ENCODE measurements at places on chromosomes 5 and 9.

GRCh38 chr9:98039607-98040017 is 16.9 kb upstream of the NANS start:
- no peak for DNase-seq

- no peak for DNase-seq
These were observed 603 bp downstream of the DENND1A start for GRCh38 chr9:123929177-123929869.

DNA sequence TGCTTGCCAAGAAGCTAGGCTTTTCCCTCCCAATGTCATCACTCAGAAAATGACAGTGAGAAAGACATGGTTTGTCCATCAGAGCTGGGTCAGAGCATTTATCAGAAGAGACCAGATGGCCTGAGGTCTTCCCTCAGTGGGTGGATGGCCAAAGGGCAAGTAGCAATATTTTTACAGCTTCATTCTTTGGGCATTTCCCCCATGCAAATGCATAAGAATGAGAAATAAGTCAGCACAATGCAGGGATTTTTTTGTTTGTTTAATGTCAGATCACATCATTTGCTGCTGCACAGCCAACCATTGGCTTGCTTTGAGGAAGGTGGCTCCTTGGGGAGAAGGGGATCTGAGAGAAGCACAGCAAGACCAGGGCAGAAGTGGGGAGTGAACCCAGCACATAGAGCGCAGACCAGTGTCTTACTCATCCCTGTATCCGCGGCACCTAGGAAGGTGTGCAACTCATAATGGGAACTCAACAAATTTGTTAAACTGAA is 209.6 kb downstream of the SEMA6A start:
- DNase-seq = no peak

- peak; percentile 68 for DNase-seq
These were observed at the start of gene MAN2A1 for GRCh38 chr5:109689740-109690241. Gene MAN2A1 (plus strand): TSS chr5:109689927. CDS start chr5:109690418, 491 bp downstream.

- no peak for DNase-seq
These were observed 10.5 kb downstream of the PSD2 start for GRCh38 chr5:139806111-139806510.

DNA sequence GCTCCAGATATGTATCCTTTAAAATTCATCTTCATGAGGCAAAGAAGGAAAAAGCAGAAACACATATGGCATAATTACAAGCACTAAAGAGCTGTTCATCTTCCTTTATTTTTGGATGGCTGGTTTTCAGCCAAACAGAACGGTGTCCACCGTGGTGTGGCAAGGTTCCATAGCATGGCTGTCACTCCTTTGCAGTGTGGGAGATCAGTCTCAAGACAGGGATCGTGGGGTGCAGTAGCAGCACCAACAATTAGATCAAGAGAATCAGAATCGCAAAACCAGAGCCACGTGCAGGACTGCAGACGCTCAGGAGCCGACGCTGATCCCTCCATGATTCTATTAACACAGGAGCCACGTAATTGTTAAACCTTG is 79.5 kb downstream of the SEMA4D start:
- no peak for DNase-seq

DNA sequence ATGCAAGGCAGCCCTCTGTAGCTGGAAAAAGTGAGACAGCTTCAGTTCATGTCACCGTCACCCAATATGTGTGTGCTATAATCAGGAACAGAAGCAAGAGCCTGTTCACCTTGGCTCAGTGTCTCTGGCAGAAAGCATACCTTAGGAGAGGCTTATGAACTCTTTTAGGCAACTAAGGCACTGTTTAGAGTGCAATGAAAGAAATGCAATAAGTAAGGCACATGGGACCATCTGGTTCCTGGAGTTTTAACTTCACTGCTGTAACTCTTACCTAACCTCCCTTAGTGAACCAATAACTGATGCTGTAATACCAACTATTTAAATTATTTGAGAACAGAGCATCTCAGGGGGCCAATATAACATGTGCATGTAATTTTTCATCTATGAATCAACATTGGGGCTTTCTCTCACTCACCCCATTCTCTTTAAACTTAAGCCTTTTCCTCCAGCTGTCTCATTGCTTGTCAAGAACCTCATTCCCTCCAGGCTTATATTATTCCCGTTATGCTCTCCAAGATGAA is 32.4 kb downstream of the C9 start:
- DNase-seq = no peak

GRCh38 chr5:425714-426113 is 17.3 kb upstream of the EXOC3 start:
- DNase-seq = no peak

DNA sequence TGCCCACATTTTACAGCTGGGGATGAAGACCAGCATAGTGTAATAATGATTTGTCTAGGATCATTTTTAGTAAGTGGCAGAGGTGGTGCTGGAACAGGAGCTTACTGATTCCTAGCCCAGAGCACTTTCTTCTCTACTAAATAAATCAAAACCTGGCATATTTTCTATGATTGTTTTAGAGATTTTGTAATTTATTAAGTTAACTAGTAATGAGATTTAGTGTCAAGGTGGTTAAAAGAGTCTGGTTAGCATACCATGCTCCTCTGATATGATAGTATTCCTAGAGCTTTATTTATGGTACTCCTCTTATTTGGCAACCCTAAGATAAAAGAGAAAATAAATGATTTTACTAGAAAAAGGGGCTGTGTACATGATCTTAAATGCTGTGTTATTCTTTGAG is 604.0 kb downstream of the ISL1 start:
- DNase-seq = no peak

- no peak for DNase-seq
These were observed 44.9 kb downstream of the PIK3R1 start for GRCh38 chr5:68260467-68260866.

DNA sequence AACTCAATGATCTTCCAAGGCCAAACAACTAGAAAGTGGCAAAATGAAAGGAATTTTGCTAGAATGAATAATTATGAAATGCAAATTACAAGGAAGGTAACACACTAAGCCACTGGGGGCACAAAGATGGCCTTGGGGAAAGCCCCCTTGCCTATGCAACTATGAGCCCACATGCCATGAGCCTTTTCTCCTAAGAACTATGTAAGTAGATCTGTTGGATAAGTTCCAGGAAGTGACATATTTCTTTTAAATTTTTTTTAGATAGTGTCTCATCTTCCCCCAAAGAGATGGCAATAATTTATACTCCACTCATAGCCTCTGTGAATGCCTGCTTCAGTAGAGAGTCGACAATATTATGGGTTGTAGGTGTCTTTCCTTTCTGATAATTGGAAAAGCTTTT is 257.8 kb downstream of the AUH start:
- no peak for DNase-seq

DNA sequence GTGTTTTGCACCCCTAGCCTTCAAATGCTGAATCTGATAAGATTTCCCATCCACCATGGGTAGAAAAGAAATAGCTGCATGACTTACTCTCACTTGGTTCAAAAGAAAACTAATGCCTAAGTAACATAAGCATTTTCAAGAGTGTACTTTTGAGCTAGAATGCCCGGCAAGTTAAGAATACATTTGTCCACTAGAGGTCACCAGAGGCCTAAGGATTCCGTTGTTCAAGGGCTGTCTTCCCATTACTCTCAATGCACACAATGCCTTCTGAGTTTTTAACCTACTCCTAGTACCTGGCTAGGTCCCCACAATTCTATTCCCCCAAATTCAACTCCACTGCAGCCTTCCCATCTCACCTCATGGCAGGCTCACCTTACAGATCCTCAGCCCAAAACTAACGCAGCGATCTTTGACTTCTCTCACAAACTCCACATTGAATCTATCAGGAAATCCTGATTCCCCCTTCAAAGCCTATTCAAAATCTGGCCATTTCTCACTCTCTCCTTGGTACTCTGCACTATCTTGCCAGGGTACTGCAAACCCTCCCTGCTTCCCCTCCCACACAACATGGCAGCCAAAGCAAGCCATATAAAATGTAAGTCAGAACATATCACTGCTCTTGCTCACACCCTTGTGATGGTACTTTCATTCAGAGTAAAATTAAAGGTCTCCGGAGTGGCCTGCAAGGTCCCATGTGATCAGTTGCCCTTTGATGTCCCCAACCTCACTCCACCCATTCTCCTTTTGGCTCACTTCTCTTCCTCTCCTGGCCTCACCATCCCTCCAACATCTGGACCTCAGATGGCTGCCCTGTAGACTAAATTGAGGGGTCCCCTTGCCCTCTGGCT is 13.4 kb downstream of the OXCT1 start:
- DNase-seq = peak; percentile 6

- DNase-seq = no peak
These were observed 12.5 kb upstream of the FOXE1 start for GRCh38 chr9:97840521-97840920.

DNA sequence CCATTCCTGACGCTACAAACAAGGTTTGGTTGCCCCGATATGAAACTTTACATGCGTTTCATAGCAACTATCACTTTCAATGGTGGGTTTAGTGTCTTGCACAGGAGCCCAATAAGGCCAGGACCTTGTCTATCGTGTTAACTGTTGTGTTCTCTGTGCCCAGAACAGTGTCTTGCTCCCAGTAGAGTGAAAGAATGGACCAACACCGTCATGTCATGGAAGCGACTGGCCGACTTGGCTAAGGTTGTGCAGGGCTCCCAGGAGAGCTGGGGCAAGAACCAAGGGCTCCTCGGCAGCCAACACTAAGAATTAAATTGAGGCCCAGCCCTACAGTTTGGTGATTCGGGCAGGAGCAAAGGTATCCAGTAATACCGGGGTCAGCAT is 498 bp upstream of the ARHGEF37 start:
- no peak for DNase-seq

- DNase-seq = no peak
These were observed 616 bp downstream of the ABL1 start for GRCh38 chr9:130835441-130836298.

- DNase-seq = no peak
These were observed 2.4 kb upstream of the HAPLN1 start for GRCh38 chr5:83723031-83723430.

GRCh38 chr9:20786807-20787206 is 102.7 kb downstream of the FOCAD start:
- DNase-seq = no peak

GRCh38 chr5:10743951-10744350 is 17.1 kb downstream of the DAP start:
- no peak for DNase-seq

- DNase-seq = no peak
These were observed at the start of gene VCAN for GRCh38 chr5:83471405-83472212. Gene VCAN (plus strand): TSS chr5:83471744. CDS start chr5:83483519, 11,775 bp downstream.

DNA sequence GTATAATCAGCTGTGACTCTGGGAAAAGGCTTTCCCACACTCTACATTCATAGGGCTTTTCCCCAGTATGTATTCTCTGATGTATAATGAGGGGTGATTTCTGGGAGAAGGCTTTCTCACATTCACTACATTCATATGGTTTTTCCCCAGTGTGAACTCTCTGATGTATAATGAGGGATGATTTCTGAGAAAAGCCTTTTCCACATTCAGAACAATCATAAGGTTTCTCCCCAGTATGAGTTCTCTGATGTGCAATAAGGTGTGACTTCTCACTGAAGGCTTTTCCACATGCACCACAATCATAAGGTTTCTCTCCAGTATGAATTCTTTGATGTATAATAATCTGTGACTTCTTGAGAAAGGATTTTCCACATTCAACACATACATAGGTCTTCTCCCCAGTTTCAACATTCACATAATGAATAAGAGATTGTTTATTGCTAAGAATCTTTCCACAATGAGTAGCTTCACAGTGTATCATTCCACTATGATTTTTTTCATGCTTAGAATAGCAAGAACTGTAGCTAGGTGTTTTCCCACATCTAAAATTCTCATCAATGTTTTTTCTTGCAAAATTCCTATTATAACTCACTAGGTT is 26.7 kb upstream of the ZNF300 start:
- no peak for DNase-seq

DNA sequence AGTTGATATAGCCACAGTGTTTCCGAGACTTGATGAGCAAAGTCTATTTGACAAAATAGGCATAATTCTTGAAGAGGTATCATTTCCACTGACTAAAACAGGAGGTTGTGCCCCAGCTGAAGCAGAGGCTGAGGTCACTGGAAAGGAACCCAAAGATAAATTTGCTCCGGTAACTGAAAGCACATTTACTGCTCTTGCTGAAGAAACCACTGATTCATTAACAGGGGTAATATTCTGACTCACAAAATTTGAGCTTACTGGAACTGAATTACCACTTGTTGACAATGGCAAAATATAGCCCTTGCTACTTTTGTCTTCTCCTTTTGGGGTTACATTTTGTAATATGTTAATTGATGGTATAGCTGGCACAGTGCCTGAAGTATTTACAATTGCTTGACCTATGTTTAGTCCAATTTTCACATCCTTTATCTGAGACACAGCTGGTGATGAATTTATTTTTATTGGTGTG is 30.2 kb downstream of the MLANA start:
- no peak for DNase-seq

DNA sequence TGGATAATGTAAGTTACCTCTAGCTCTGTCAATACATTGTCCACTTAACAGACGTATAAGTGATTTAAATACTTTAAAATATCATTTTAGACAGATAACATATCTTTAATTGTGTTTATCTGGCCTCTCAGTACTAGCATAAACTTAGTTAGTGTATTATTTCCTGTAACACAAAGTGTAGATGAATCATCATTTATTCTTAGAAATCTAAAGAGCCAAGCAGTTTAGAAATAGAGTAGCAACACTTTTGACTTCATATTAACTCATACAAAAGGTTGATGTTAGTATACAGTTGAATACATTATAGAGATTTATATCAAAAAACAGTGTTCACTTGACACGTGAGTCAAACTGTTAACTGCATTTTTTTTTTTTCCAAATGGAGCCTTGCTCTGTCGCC is 18.0 kb downstream of the NCBP1 start:
- no peak for DNase-seq

DNA sequence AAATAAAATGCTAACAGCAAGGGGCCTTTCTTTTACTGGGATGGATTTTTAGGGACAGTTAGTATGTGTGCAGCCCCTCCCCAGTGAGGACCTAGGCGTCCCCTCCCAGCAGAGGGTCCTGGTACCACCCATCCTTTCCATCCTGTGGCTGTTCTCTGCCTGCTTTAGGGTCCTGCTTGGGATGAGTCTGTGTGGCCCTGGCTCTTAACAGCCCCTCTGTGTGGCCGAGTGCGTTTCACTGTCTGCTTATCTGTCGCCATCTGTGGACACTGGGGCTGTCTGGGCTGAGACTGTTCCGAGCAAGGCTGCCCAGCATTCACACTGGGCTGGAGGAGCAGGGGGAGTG is 17.0 kb downstream of the WNK2 start:
- no peak for DNase-seq

- DNase-seq = no peak
These were observed 376.3 kb upstream of the ZNF462 start for GRCh38 chr9:106486685-106487084.

- no peak for DNase-seq
These were observed 170.1 kb upstream of the ZNF618 start for GRCh38 chr9:113705928-113706519.

DNA sequence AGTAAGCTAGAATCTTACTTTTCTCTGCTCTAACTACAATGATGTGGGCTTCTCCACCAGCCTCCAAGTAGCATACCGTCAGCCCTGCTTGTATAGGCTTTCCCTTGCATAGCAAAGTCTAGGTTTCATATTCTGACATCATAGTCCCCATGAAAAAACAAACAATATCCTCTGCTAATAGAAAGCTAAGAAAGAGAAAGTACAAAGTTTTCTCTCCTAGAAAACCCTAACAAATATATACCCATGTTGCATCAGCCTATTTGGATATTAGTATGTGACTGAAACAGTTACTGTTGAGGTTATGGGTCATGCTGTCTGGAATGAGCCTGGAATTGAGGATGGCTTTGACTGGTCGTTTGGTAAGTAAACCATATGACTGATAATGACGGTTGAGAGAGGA is 1696.0 kb downstream of the MAT2B start:
- DNase-seq = no peak

Measured in stimulated activated CD8-positive, alpha-beta memory T cell treated with anti-CD3 and anti-CD28 coated beads, Interleukin-4, amount 100 ng/mL, for 4 hours (primary cell).